ENCODE measurements at places on chromosomes 12 and 14.

DNA sequence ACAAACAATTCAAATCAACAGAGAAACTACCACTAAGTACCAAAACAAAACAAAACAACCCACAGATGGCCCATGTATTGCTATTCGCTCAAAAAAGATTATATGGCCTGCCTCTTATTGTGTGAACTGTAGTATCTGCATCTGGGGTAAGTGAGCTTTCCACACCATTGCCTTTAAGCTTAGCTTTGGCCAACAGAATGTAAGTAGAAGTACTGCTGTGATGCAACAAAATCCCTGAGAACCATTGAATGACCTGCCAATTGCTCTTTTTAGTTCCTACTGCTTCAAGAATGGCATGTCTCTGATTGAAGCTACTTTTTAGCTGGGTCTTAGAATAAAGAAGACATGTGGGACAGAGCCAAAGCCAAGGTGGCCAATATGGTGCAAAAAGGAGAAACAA lies 32.5 kb downstream of the PPFIA2 start:
- no peak for DNase-seq

DNA sequence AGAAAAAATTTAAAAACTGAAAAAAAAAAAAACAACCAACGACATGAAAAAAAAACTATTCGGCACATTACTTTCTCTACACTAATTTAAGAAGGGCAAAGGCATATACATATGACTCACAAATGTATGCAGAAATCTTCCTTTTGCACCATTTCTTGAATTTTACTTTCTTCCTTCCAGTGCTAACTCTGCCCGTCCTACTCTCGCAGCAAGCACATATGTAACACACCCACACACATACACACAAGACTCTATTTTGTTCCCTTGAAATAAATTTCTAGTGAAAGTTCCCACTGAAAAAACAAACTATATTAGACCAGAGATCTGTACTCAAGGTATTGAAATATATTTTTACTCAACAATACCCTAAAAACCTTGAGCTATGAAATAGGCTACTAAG lies 14.6 kb downstream of the BTG1 start:
- no peak for DNase-seq

- DNase-seq, result no peak
These were observed 17.6 kb downstream of the ASPG start for GRCh38 chr14:104103061-104103445.

DNA sequence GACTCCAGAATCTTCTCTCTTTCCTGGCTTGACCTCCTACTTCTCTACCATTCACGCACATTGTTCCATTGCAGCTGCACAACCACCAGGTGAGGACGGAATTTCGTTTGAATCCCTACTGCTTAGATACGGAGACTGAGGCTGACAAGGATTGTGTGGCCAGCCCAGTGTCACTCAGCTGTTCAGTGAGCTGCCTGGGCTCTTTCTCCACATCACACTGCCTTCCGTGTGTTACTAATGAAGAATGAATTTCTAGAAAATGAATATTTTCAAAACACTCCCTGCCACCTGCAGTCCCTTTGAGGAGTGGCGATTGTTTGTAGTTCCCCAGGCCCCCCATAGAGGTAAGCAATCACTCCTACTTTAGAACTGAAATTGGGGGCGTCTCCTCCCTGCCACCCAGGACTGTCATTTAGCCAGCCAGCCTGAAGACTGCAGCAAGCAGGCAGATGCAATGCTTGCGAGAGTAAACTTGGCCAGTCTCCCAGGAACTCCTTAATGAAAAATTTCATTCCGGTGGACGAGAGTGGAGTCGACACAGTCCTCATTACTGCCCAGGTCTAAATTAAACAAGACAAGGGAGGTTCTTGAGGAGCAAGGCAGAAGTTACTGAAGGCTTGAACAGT lies 239.7 kb downstream of the SLC41A2 start:
- DNase-seq, result no peak

- DNase-seq, result no peak
These were observed 35.3 kb downstream of the STX2 start for GRCh38 chr12:130803702-130804101.

DNA sequence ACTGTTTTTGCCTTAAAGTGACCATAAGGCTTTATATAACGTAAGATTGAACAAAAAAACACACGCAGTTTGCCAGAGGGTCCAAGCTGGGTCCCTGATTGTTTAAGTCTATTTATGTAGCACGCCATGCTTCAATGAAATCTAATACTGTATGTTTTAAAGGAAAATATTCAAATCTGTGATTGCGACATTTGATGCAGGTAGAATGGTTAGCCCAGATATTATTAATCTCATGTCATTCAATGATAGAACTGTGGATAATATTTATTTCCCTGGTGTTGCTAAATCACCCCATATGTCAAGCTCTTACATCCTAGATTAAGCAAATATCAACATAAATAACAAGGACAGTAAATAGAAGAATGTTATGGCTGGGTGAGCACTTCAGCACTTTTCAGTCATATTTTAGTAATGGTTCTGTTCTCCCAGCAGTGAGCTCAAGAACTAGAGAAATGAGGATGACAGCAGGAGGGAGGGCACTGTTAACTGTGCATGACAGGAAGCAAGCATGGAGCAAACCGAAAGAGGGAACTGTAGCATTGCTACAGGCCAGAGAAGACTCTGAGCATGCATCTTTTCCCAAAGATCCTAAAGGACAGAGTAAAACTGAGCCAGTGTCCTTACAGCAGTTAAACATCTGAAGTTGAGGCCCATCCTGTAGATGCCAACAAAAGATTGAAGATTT lies 465.7 kb upstream of the MGAT4C start:
- no peak for DNase-seq

DNA sequence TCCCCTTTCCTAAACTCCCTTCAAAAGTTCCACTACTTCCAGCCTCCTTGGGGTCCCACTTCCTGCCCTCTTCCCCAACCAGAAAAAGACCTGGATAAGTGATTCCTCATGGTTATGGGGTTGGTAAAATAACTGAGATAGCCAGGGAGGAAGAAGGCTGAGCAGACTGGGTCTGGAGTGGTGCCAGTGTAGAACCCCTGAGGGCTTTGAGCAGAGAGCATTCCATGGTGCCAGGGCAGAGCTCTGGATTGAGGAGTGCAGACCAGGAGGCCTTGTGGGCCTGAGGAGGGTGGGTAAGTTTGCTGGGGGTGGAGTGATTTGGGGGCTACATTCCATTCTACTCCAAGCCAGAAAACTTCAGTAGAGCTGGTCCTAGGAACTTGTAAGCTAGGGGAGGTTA lies 9.5 kb upstream of the CISTR start:
- DNase-seq, result no peak

DNA sequence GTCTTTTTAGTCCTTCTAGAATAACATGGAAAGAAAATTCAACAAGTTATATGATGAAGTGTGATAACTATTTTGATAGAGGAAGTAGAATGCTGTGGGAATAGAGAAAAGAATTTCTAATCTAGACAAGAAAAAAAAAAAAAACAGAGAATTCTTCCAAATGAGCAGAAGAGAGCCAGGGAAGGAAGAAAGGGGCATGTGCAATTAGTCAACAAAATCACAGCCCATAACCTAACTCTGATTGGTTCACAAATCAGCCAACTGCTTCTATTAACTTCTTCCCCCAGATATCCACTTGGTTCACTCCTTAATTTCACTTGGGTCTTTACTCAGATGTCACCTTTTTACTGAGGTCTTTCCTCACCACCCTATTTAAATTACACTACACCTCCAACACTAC lies 69.5 kb downstream of the BTG1 start:
- DNase-seq, result no peak

- no peak for DNase-seq
These were observed 135.5 kb downstream of the GCH1 start for GRCh38 chr14:54767139-54767431.

- no peak for DNase-seq
These were observed 795 bp upstream of the PXN start for GRCh38 chr12:120266180-120266870.

GRCh38 chr12:121537814-121538698 lies 42.8 kb downstream of the KDM2B start:
- peak; percentile 40 for DNase-seq

- DNase-seq, result no peak
These were observed 194.1 kb downstream of the MON2 start for GRCh38 chr12:62660756-62661155.

DNA sequence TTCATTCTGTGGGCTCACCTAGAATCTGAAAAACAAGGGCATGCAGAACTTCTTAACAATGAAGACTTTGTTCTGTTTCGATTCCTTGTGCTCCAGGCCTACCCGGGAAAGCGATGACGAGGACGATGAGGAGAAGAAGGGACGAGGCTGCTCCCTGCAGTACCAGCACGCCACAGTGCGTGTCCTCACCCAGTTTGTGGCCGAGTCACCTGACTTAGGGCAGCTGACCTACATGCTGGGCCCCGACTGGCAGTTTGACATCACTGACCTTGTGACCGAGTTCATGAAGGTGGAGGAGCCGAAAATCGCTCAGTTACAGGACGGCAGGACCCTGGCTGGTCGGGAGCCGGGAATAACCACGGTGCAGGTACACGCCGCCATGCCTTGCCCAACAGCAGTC lies 585.4 kb downstream of the AACS start:
- no peak for DNase-seq

DNA sequence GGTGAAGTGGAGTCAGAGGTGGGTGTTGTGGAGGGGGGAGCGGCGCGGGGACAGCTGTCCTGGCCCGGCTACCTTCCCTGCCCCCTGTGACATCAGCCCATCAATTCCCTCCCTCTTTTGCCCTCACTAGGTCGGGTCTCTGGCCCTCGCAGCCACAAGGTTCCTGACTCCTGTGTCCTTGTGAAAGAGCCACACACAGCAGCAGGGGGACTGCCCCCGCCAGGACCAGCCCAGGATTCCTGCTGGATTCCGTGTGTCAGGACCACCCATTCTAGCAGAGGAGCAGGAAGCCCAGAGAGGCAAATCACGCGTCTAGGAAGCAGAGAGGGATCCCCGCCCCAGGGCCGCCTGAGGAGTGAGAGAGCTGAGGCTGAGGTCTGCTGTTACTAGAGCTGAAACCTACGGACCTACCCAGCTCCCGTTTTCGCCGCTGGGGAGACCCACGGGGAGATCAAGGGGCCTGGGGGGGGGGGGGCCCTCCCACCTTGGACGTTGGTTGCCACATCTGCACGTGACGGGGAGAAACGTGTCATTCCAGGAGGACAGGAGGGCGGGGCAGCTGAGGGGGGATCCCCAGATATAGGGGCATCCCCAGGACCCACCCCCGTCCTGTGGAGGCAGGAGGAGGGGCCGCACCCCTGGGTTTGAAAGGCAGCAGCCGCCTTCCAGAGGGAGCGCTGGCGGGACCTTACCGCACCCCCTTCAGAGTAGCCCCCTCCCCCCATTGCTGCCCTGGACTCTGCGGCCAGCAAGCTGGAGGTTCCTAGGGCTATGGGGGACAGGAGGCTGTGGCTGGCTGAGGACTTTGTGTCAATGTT lies 12.5 kb upstream of the INF2 start:
- DNase-seq, result peak; percentile 82

Measured in activated CD4-positive, alpha-beta T cell treated with anti-CD3 and anti-CD28 coated beads, Interleukin-2, amount 50 U/mL, for 48 hours (primary cell).